ENCODE measurements at places on chromosomes 6 and 20. TPM values are rescaled to one million over a fixed set of nuclear protein-coding genes. Genes with fewer than 3 reads are reported as not detected.

- peak; percentile 43 for DNase-seq
These were observed 15.5 kb upstream of the CLDN20 start for GRCh38 chr6:155248008-155249001.

- DNase-seq: peak; percentile 31
These were observed 427.5 kb upstream of the HSF2 start for GRCh38 chr6:121971931-121972335.

DNA sequence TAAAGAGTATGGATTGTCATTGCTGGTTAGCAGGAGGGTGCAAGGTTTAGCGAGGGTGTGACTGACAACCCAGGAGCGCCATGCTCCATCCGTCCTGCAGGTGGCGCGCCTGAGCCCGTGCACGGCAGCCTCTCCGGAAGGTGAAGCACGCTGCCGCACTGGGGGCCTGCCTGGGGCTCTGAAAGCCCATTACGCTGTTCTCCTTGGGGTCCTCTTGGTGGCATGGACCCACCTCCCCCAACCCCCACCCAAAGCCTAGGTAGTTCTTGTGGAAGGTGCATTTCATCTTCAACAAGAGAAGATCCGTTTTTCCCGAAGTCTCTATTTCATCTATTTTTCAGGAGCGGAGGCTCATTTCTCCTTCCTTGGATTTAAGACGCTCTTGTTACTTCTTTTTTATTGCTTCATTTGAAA is 197.4 kb upstream of the KCNG1 start:
- DNase-seq: peak; percentile 41

- DNase-seq: peak; percentile 9
These were observed 36.9 kb upstream of the RNF144B start for GRCh38 chr6:18350271-18350670.

GRCh38 chr6:106849676-106850332 is 124.7 kb downstream of the CD24 start:
- DNase-seq: no peak

DNA sequence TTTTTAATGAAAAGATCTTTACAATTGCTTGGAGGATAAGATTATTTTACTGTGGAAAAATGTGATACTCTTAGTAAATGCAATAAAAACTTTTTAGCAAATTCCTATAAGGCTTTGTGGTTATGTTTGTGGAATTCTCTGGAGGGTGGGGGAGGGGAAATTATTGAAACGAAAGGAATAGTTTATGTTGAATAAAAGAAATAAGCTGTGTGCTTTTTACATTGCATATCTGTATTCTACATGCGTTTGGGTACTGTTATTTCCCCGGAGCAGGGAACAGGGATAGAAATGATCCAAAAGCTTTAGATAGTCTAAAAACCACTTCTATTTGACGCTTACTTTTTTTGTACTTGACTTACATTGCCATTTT is 143.8 kb downstream of the SLC16A10 start:
- DNase-seq: no peak

- DNase-seq: peak; percentile 58
These were observed 55.4 kb downstream of the LAMA4 start for GRCh38 chr6:112199001-112199403.

- peak; percentile 16 for DNase-seq
These were observed 144.2 kb downstream of the EYA2 start for GRCh38 chr20:47038566-47039560.

GRCh38 chr20:60255415-60255814 is 297.2 kb downstream of the CDH26 start:
- DNase-seq: no peak

The RSPO3 gene
- total RNA-seq: 53.9 TPM

The CTCFL gene
- 0.09 TPM for total RNA-seq

The CDH26 gene
- 1.6 TPM for total RNA-seq

The TSHZ2 gene
- 17.3 TPM for total RNA-seq

The PLAGL2 gene
- 29.8 TPM for total RNA-seq

Data from cardiac muscle cell (in vitro differentiated cells and primary cell).